Foreskin keratinocyte (primary cell): ENCODE measurements at places on chromosomes 5 and 9. TPM values are rescaled to one million over a fixed set of nuclear protein-coding genes. Genes with fewer than 3 reads are reported as not detected.

The ADCY2 gene
- total RNA-seq = not detected in 2 replicates

The PRRC1 gene
- 45.2 and 55.1 TPM in 2 replicates for total RNA-seq

The SLC34A3 gene
- not detected in 2 replicates for total RNA-seq

GRCh38 chr5:96322217-96322616, 110.8 kb downstream of the PCSK1 start:
- DNase-seq = no peak

DNA sequence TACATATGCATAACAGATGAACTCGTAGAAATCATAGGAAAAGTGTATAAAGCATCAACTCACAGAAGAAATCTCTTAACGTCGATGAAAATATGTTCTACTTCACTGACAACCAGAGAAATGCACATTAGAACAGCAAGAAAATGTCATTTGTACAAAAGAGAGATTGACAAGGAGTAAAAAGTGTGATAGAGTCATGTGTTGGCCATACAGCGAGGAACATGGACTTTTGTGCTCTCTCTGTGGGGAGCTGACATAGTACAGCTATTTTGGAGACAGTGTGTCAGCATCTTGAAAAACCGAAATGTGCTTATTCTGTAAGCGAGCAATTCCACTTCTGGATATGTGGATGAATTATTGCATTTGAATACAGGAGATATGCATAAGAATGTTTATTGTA, 477.9 kb downstream of the ICE1 start:
- DNase-seq = no peak

GRCh38 chr9:130104491-130105193, 50.9 kb downstream of the GPR107 start:
- no peak for DNase-seq

- no peak for DNase-seq
These were observed 34.8 kb upstream of the TMEM250 start for GRCh38 chr9:136153381-136154065.

- DNase-seq = no peak
These were observed 3.0 kb downstream of the FRRS1L start for GRCh38 chr9:109164042-109164441.

- DNase-seq = peak; percentile 55
These were observed 25.5 kb downstream of the NUP188 start for GRCh38 chr9:128972956-128973355.

- DNase-seq = peak; percentile 67
These were observed 251.6 kb upstream of the PTGER4 start for GRCh38 chr5:40428126-40428525.

DNA sequence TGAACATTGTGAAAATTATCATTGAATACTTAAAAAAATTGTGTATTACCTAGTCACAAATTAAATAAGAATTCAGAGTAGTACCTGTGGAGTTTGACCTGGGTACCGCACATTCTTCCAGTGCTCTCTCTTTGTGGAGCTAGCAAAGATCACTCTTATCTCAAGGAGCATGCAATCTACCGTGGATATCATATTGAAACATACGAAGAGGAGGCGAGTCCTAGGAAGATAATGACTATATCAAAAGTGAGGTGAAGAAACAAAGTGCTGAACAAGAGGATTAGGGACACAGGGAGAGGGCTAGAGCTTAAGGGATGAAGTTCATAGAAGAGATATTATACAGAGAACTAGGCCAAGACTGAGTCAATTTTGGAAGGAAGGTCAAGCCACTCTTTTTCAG, 55.9 kb upstream of the NR3C1 start:
- no peak for DNase-seq
